ENCODE measurements at places on chromosomes 11 and 22.

DNA sequence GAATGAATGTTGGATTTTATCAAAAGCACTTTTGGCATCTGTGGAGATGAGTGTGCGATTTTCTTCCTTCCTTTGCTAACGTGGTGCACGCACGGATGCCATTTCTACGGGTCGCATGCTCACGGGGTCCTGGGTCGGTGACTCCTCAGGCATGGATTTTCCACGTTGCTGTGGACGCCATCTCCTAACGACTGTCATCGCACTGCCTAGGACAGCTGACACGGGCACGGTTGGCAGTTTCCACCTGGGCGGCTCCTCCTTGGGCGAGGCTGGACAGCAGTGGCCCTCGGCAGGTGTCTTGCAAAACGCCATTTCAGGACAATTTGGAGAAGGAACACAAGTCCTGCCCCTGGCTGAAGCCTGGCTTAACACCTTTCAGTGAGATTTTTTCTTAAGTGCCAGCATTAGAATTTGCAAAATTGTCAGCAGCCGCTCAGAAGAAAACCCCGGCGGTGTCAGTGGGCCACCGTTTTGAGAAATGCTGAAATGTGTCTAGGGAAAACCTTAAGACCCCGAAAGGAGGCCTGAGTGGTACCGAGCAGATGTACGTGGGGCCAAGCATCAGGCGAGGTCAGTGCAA lies 34.7 kb upstream of the TOLLIP start:
- DNase-seq, result no peak

GRCh38 chr11:31069447-31070205 lies 299.9 kb downstream of the DCDC1 start:
- DNase-seq, result no peak

DNA sequence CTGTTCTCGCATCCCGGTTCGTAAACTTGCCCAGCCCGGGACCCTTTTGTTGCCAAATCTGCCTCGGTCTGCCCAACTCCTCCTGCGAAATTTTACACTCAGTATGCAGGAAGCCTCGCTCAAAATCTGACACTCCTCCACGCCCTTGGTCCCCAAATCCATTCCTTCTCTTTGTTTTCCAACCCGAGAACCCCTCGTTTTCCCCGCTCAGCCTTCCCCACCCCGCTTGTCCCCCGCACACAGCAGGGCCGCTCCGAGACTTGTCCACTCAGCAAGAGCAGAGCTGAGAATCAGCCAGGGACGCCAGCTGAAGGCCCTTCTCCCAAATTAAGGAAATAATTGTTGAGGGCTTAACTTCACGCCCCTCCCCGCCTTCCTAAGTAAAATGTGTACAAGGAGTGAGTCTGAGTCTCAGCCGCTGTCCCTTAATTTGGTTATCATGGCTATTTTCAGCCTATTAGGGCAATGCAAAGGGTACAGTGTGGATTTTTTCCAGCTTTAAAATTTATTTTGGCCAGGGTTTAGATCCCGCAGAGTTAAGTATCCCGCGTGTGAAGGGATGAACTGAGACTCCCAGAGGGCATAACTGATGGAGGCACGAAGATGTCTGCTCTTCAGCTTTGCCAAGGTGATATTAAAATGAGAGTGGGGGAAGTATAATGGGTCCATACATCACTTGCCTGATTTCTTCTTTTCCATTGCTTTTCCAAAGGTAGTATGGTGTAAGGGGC lies 581 bp upstream of the FBXO3 start:
- no peak for DNase-seq

- no peak for DNase-seq
Measured at GRCh38 chr11:61972672-61973475, 5.4 kb upstream of the FTH1 start.

- DNase-seq, result no peak
Measured at GRCh38 chr11:65476632-65477148, 22.2 kb upstream of the MALAT1 start.

- peak; percentile 70 for DNase-seq
Measured at GRCh38 chr22:25419247-25420113, 145.0 kb upstream of the GRK3 start.

GRCh38 chr22:23688121-23688520 lies 2.7 kb upstream of the RGL4 start:
- DNase-seq, result no peak

- no peak for DNase-seq
Measured at GRCh38 chr22:45376703-45377102, 36.7 kb downstream of the SMC1B start.

DNA sequence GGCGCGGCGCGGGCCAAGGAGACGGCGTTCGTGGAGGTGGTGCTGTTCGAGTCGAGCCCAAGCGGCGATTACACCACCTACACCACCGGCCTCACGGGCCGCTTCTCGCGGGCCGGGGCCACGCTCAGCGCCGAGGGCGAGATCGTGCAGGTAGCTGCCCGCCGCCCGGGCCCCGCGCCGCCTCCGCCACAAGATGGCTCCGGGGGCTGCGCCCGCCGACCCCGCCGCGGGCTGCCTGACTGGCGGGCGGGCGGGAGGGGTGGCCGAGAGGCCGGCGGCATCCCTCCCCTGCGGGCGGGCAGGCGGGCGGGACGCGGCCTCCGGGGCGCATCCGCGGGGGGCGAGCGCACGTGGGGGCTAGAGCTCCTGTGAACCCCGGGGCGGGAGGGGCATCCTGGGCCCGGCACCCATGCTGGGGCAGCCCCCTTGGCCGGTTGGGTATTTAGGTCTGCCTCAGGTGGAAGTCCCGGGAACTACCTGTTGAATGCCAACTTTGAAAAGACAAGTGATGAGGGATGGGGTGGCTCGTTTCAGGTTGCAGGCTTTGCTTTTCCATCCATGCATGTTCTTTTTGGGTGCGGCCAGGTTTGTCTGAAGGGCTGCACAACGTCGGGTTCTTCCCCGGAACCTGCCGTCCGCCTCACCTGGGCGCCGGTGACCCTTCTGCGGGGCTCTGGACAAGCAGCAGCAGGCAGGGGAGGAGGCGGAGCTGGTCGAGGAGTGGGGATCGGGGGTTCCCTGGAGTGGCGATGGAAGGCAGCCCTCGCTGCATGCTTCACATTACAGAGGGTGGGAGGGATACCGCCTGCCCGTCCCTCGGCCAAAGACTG lies 760 bp downstream of the ZNRF3 start:
- no peak for DNase-seq

DNA sequence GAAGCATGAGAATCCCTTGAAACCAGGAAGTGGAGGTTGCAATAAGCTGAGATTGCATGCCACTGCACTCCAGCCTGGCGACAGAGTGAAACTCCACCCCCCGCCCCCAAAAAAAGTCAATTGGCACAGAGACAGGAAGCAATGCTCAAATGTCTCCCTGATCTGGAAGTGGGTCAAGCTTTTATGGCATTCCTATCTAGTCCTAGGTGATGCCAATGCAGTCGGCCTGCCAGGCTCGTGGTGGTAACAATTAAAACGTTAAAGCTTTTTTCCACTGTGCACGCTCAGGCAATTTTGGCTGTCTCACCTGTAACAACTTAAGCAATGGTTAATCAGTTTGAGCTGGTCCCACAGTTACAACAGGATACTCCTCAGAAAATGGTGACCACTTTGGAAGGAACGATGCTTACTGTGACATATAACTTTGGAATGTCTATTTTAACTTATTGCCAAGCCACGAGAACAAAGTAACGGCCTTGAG lies 18.9 kb upstream of the PISD start:
- no peak for DNase-seq

DNA sequence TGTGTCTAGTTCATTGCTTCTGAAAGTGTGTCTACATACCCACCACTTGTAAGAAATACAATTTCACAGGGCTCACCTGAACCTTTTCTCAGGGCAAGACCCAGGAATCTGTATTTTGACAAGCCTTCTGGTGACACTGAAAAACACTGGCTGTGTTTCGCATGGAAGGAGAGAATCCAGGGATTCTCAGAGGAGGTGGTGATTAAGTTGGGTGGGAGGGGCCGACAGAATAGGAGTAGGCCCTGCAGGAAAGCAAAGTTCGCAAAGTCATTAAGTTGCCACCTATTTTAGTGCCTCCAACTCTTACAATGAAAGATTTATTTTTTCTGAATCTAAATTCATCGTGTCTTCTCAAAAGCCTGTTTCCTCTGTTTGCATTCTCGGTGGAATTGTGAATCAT lies 186.8 kb downstream of the FAT3 start:
- DNase-seq, result no peak

GRCh38 chr22:43642319-43643206 lies 169.5 kb downstream of the EFCAB6 start:
- no peak for DNase-seq

- no peak for DNase-seq
Measured at GRCh38 chr11:33893711-33894397, 2.0 kb upstream of the LMO2 start.

DNA sequence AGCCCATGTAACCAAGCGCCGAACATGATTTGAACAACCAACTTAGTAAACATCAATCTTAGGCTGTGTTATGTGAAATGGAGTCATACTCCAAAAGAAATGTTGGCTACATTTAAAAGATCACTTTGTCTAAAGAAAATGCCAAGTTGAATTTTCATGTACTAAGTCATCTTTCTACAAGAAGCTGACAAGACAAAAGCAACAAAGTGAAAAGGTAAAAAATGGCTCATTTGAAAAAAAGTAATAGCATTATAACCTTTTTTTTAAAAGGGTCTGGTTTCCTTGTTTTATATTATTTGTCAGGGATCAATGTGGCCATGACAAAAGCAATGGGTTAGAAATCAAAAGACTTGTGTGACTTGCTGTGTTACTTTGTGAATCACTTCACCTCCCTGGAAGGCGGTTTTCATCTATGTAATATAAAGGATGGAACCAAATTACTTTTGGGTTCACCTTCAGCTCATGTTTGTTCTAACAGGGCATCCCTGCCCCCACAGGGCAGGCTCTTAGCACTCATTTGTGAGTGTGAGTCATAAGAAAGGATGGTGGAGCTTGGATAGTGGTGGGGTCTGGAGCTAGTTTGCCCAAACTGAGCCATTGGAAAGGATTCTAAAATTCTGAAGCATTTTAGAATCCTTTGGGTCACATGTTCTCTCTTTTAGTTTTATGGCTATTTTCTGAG lies 131.9 kb upstream of the MTMR2 start:
- DNase-seq, result no peak

- DNase-seq, result peak; percentile 16
Measured at GRCh38 chr11:119155733-119156492, 7.1 kb downstream of the ABCG4 start.

- no peak for DNase-seq
Measured at GRCh38 chr11:86219311-86220193, 25.0 kb upstream of the EED start.

- no peak for DNase-seq
Measured at GRCh38 chr11:76229690-76230240, 23.5 kb upstream of the WNT11 start.

DNA sequence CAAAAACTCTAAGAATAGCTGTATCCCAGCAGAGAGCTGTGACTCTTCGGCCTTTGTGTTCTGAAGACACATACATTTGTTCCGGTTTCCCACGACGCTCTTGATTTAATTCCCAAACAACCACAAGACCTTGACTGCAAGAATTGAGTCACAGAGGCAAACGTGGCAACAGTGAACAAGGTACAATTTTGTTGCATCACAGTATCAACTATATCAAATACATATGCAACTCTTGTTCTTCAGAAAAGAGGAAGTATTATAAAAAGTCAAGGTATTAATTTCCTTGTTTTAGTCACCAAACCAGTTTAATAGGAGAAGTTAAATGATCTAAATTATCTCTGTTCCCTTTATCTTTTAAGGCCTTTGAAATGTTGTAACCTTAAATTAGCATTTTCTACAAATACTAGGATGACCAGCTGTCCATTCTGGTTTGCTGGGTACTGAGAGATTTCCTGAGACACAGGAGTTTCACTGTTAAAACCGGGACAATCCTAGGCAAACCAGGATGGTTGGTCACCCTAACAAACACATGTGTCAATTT lies 11.1 kb downstream of the HPS5 start:
- no peak for DNase-seq

DNA sequence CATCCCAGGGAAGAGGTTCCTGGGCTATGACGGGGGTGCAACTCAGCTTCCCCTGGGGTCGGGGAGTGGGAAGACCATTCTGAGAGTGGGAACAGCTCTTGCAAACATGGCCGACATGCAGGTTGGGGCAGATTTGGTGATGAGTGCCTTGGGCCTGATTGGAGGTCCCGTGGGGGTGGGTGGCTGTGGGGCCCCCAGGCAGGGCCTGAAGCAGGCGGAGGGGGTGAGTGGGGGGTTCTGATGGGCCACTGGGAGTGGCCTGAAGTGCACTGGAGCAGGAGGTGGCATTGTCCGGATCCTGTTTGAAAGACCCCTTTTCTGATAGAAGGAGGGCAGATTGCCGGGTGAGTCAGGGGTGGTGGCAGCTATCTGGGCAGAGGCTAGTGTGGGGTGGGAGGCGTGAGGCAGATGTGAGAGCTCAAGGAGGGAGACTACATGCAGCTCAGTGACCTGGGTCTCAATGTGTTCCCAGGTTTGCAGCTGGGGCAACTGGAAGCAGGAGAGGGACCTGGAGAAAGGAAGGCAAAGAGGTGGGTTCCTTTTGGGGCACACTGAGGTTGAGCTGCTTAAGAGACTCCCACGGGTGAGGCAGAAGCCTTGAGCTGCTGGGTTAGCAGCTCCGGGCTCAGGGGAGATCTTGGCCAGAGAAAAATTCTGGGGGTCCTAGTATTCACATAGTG lies 15.1 kb downstream of the MYEOV start:
- DNase-seq, result no peak

GRCh38 chr11:19696073-19696472 lies 16.6 kb upstream of the NAV2 start:
- DNase-seq, result no peak

DNA sequence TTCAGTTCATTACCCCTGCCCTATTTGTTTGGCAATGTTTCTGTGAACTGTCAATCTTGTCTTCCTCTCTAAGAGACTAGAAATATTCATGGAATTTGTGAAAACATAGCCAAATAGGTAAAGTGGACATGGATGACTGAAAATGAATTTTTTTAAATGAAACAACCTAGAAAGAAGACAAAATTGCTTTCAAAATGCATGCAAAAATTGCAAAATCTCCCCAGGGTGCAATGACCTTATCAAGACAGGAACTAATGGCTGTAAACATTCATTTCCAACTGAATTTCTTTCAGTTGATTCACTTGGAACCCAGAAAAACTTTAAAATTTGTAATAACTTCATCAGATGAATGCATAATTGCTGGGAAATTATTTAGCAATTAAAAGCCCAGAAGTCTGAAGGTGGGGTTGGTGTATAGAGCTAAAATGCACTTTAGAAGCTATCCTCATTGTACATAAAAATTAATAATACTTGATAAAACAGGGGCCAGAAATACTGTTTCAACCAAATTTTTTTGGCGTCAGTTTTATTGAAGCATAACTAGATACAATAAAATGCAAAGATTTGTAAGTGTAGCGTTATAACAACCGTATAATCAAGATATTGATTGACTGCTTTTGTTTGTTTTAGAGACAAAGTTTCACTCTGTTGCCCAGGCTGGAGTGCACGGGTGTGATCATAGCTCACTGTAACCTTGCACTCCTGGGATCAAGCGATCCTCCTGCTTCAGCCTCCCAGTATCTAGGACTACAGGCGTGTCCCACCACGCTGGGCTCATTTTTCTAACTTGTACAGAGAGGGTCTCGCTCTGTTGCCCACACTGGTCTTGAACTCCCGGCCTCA lies 27.6 kb upstream of the SLC35C1 start:
- DNase-seq, result no peak

Data from NCI-H1092 treated with DMSO at 0.1 percent for 48 hours (cell line).